NCI-H1048 (cell line): ENCODE measurements at places on chromosomes 5 and 9.

- no peak for DNase-seq
Measured at GRCh38 chr9:113341712-113342410, 1.8 kb upstream of the WDR31 start.

DNA sequence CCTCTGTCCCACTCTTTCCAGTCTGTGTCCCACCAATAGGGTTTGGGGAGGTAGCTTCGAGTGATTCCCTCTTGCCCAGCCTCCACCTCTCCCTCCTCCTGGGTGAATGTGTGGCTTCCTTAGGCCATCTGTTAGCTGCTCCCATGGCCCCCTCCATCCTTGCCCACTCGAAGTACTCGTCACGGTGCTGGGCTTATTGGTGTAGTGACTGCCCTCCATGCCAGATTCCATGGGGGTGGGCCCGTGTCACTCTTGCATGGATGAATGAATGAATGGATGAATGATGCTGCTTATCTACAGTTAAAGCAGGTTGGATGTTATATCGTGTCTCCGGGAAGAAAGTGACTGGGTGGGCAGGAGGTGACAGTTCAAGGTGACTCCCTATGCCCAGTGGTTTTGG, 19.1 kb downstream of the HMCN2 start:
- DNase-seq: no peak

GRCh38 chr9:115169003-115169402, 51.0 kb upstream of the TNC start:
- DNase-seq: no peak

GRCh38 chr5:204966-205670, 12.8 kb downstream of the CCDC127 start:
- DNase-seq: no peak

- no peak for DNase-seq
Measured at GRCh38 chr5:129078660-129079059, 15.9 kb upstream of the ISOC1 start.

- DNase-seq: peak; percentile 7
Measured at GRCh38 chr9:116661037-116661954, 25.8 kb upstream of the TRIM32 start.
